Neural crest cell (in vitro differentiated cells): ENCODE measurements at places on chromosomes 1 and 21. TPM values are rescaled to one million over a fixed set of nuclear protein-coding genes. Genes with fewer than 3 reads are reported as not detected.

Gene CDC7
- 62.8 and 64.8 TPM in 2 replicates for total RNA-seq

Gene COL6A2
- total RNA-seq, result 17.8 and 18.5 TPM in 2 replicates

Gene B3GALT5
- 1.9 and 2.6 TPM in 2 replicates for total RNA-seq

Gene F3
- total RNA-seq, result 4.4 and 4.6 TPM in 2 replicates

Gene CYP4A11
- not detected in 2 replicates for total RNA-seq

Gene GPR37L1
- 0.05 TPM in 1 of 2 replicates, not detected in the other for total RNA-seq

Gene WASF2
- 81.9 and 83.1 TPM in 2 replicates for total RNA-seq
